ENCODE measurements at places on chromosomes 5 and 9.

DNA sequence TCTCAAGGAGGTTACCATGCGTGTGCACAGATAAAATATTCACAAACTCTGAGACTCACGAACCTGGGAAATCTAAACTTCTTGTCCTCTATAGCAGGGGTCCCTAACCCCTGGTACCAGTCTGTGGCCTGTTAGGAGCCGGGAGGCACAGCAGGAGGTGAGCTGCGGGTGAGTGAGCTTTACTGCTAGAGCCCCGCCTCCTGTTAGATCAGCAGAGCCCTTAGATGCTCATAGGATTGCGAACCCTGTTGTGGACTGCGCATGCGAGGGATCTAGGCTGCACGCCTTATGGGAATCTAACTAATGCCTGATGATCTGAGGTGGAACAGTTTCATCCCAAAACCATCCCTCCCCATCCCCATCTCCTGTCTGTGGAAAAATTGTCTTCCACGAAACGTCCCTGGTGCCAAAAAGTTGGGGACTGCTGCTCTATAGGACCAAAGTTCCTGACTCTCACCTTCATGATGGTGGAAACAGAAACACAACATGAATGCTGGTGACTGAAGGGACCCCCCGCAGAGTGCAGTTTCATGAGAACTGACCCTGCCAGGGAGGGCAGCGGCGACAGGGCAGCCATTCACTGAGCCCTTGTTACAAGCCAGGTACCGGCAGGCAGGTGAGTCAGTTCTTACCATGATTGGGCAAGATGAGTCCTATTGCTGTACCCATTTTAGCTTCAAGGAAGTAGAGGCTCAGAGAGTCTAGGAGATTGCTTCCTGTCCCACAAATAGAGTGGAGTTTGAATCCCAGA, 181.9 kb downstream of the RGS3 start:
- DNase-seq: no peak

GRCh38 chr9:104617418-104617817, 586 bp downstream of the OR13C9 start:
- DNase-seq: no peak

DNA sequence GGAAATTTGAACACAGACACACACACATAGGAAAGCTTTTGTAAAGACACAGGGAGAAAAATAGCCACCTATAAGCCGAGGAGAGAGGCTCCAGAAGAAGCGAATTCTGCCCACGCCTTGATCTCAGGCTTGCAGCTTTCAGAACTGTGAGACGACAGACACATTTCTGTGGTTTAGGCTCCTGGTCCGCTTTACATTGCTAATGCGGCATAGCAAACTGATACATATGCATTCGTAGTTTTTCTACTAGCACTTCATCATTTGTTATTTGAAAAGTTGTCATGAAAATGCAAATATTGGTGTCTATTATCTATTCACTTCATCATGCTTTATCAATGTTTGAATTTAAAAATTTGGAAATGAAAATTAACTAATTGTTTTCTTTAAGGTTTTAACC, 674.9 kb downstream of the SEMA5A start:
- no peak for DNase-seq

GRCh38 chr5:78760366-78760765, 111.8 kb upstream of the LHFPL2 start:
- no peak for DNase-seq

DNA sequence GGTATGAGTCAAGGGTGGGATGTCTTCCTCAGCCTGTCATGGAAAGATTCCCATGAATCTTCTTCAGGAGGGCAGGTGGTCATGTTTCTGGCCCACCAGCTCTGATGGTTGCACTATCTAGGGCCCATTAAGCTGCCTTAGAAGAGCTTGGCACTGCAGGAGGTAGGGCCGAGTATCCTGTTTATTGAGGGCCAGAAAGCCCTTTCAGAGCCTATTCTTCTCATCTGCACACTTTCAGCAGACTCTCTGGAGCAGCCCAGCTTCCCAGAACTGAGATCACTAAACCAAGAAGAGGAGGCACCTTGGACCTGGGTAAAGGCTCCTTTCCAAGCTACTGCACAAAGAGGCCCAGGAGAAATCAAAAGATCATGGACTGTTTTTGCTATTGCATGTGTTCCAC, 146.5 kb downstream of the MTX3 start:
- DNase-seq: no peak

DNA sequence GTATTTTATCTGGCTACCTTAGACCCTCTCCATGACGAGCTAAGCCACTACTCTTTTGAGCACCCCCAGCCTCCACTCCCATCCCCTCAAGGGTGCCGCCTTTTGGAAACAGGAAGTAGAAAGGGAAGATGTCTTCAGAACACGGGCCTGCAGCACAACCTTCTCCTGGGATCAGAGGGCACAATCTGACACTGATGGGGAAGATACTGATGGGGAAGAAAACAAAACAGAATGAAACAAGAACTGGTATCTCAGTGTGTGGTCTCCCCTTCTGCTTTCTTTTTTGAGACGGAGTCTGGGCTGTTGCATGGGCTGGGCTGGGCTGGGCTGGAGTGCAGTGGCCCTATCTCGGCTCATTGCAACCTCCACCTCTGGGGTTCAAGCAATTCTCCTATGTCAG, 539.7 kb upstream of the DAP start:
- no peak for DNase-seq

DNA sequence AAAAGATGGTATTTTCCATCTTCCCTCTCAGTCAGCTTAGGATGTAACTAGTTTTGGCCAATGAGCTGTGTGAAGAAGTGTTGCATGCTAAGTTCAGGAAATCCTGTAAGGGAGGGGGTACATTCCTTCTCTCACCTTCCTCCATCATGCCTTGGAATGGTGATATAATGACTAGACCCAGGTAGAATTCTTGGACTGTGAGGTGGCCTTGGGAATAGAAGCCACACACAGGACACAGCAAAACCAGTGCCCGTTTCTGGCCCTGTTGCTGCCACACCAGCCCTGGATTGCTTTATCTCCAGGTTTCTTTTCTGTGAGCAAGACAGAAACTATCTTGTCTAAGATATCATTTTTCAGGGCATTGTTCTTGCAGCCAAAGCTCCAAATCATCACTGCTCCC, 10.5 kb upstream of the ZNF354A start:
- no peak for DNase-seq

GRCh38 chr5:18745988-18746615, 1111.8 kb downstream of the TAF11L14 start:
- DNase-seq: no peak

DNA sequence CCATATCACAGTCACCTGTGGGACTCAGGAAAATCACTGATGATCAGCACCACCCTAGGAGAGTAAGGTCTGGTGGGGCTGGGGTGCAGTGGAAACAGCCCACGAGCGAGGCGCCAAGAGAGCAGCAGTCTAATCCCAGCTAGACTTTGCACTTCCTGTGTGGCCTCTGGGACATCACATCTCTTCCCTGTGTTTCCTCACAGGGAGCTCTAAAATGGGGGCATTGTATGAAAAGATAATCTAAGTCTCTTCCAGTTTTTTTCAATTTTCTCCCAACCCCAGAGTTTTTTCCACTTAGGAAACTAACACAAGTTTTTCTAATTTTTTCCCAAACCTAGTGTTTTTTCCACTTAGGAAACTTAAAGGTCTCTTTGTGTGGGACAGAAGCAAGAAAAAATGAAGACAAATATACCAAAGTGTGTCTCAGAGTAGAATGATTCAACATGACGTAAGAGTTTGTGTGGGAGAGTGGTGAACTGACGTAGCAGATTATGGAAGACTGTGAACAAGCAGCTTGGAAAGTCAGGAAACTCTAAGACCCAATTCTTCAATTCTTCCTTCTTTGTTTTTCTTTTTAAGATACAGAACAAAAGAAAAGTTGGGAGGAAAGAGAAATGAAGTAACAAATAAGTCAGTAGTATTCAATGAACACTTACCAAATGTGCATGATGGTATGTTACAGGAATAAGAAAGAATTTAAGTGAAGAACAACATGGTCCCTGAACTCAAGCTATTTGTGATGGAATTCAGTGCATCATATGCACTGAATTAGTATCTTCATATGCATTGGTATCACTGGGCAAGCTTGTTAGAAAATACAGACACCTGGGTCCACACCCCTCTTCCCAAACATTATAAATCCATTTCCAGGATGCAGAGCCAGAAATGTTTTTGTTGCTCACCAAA, 51.3 kb downstream of the LHFPL2 start:
- no peak for DNase-seq

DNA sequence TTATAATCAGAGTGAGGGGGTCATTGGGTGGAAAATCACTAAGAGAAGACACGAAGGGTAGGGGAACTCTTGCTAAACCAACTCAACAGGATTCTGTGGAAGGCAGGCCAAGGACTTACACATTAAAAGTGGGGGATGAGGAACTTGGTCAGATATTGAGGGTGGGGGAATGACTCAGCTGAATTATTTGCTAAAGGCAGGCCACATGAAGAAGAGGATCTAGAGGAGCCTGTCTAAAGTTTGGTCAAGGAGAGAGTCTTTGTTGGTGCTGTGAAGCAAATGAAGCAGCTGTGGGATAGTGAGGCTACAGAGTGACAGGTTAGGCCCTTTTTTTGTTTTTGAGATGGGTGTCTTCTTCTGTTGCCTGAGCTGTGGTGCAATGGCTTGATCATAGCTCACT, 63.9 kb upstream of the SPRY4 start:
- DNase-seq: no peak

DNA sequence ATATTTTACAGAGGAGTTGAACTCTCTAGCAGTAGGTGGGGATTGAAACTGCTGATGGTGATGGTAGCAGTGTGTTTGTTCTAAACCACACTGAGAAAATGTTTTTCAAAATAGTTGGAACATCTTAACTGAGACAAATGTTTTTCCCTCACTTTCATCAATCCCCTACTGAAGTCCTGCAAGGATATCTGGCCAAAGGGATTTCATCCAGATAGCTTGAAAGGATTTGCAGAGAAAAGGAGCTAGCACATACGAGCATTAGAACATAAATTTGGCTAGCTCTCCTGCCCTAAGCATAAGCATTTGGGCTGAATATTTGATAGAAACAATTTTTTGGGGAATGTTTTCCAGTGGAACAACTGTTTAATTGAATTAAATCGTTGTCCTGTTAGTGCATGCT, 153.9 kb downstream of the CDH9 start:
- DNase-seq: no peak

- no peak for DNase-seq
These were observed 28.8 kb downstream of the LPCAT1 start for GRCh38 chr5:1494780-1495524.

DNA sequence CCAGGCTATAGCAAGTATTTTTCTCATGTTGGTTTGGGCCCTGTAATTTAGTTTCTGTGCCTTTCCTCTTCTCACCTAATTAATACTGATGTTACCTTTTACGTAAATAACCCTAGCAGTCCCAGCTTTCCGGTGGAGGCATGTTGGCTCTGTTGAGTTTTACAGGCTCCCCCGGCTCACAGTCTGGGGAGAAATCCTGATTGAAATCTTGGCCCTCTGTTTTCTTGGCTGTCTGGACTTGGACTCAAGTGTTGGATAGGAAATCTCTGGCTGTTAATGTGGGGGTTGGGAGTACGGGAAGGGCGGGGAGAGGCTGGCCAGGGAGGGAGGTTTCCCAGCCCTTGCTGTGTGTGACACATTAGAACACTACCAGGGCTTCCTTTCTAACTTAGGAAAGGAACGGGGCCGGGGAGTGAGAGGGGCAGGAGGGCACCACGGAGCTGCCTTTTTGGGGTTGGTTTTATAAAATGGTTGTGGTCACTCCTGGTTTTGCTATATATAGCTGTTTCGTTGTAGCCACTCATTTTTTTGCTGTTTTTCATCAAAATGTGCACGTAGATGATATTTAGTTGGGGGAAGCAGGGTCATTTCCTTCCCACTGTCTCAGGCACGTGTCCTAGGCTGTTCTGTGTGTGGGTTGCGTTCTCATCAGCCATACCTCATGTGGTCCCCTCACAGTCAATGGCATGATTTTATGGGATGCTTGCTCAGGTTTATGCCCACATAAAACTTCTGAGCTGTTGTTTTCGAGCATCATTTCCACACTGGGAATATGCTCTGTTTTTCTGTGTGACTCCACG, 11.0 kb downstream of the TRIO start:
- no peak for DNase-seq

- DNase-seq: no peak
These were observed 164.3 kb downstream of the ENC1 start for GRCh38 chr5:74476046-74476818.

DNA sequence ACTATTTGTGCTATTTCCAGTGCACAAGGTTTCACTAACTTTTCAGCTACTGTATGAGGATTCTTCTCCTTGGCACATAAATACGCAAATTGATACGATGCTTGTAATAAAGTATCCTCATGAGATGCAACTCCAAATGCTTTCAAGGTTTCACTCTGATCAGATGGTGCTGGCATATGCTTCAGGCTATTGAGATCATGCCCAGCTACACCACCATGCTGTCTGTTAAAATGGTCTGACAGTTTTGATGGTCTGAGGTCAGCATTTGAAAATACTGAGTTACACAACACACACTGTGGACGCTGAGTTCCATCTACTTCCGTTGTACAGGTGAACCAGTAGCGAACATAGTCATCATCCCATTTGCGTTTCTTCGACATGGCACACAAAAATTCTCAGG, 4.7 kb downstream of the FAM200C start:
- no peak for DNase-seq

- DNase-seq: no peak
These were observed 20.6 kb downstream of the GLRX start for GRCh38 chr5:95801961-95802360.

DNA sequence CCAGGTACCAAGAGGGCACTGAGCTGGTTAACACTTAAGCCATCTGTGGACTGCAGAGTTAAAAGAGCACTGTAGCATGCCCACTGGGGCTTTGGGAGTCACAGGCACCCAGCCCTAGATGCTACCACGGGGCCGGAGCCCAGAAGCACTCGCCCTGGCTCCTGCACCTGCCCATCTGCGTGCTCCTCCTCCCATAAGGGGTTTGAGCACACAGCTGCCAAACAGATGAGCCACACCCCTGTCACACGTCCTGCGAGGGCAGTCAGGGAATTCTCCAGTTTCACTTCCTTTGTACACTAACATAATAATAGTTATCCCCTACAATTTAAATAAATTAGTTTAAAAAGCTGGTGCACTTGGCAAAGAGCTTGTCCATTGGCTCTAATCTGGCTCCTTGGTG, 4.5 kb upstream of the PCA3 start:
- no peak for DNase-seq

GRCh38 chr9:68515326-68516017, 25.2 kb downstream of the TMEM252 start:
- DNase-seq: no peak

GRCh38 chr5:87307796-87308423, 40.2 kb downstream of the RASA1 start:
- DNase-seq: no peak

DNA sequence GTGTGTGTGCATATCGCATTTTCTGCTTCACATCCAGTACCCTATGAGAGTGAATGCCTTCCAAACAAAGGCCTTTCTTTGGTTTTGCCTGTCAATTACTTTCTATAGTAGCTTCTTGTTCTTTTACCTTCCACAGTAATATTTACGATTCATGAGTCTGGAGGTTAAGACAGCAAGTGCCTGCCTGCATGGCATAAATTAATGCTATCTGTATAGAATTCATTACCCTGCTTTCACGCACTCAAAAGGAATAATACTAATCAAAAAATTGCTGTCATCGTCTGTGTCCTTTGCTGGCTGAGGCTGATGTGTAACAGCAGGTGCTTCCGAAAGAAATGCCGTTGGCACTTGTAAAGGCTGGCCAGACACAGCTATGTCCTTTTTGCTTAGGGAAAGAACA, 1304.4 kb upstream of the CDH6 start:
- DNase-seq: no peak
